Keratinocyte (primary cell): ENCODE measurements at places on chromosomes 13 and 19.

GRCh38 chr19:9934132-9934950, 2.0 kb downstream of the OLFM2 start:
- no peak for DNase-seq

GRCh38 chr13:80716610-80717081, 375.7 kb upstream of the SPRY2 start:
- DNase-seq = no peak

DNA sequence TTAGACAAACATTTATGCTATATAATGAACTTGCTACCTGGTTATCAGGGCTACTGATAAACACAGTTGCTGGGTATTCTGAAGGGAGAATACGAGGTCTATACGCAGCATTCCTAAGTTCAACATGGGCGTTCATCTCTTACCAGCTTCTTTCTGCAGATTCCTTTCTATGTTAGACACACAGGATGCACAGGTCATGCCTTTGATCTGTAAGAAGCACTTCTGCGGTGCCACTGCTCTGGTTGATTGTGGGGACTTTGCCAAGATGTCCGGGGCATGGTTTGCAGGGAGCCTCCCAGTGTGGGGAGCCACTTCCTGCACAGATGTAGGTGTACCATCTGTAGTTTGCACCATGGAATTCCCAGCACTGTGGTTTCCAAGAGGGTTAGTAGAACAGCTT, 40.9 kb downstream of the ATP7B start:
- no peak for DNase-seq

GRCh38 chr19:50669302-50670101, 20.3 kb downstream of the C19orf81 start:
- no peak for DNase-seq

- no peak for DNase-seq
Measured at GRCh38 chr19:18741124-18742121, 49.7 kb downstream of the COMP start.

DNA sequence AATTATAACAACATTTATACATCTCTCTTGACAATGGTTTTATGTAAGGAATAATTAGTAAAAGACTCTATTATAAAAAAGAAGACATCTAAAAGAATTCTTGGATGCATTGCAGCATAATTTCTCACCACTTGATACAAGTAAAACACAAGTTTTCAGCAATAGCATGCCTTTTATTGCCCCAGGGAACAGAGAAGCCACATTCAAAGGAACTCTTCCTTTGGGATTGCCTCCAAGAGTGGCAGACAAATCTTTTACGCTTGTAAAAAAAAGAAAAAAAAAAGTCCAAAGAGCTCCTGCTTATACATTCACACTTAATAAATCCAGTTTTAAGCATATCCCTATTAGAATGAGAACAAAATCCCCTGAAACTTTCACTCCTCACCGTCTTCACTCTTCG, 2357.8 kb upstream of the PCDH20 start:
- no peak for DNase-seq

GRCh38 chr19:44694184-44694579, 4.8 kb upstream of the CEACAM16 start:
- DNase-seq = no peak

- no peak for DNase-seq
Measured at GRCh38 chr13:110790371-110790770, 76.9 kb downstream of the ING1 start.

DNA sequence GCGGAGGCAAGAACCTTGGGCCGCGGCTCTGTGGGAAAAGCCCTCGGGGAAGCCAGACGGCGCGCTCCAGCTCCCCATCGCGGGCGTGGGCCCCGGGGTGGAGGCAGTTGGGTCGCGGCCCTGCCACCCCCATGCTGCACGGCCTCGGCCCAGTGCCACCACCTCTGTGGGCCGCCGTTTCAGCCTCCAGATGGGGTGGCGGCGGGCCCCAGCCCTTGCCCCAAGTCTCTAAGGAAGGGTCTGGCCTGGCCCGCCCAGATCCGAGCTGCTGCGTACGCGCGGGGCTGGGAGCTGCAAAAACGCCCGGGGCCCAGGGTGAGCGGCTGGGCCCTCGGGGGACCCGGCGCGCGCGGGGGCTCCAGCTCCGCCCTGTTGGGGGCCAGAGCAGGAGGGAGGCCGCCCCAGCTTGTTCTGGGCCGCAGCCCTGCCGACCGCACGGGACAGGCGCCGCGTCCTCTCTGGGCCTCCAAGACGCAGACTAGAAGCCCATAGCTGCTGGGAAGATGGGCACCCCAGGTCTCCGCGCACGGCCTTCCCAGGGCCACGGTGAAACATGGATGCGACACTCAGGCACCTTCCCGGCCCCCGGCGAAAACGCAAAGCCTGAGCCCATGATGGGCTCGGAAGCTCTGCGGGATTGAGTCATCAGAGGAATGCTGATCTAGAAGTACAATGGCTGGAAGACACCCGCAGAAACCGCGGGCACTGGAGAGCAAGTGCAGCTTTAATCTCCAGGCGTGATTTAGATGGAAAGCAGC, 110.1 kb downstream of the KCTD15 start:
- peak; percentile 7 for DNase-seq

DNA sequence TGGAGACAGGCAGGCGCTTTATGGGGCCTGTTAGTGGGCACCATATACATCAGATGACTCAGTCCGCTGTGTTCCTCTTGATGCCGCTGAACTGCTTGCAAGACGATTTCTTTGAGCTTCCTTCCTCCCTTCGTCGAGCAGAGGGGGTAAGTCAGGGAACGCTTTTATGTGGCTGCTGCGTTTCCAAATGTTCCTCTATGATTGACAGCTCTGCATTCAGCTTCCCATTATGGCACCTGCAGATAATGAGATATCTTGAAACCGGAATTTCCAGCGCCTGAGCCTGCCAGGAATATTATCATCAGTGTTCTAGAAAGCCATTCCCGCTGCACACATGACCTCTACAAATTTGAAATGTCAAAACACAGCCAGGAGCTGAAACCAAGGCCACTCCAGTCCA, 257.0 kb downstream of the TSHZ3 start:
- DNase-seq = no peak

- no peak for DNase-seq
Measured at GRCh38 chr13:94704377-94705080, 7.8 kb downstream of the SOX21 start.

DNA sequence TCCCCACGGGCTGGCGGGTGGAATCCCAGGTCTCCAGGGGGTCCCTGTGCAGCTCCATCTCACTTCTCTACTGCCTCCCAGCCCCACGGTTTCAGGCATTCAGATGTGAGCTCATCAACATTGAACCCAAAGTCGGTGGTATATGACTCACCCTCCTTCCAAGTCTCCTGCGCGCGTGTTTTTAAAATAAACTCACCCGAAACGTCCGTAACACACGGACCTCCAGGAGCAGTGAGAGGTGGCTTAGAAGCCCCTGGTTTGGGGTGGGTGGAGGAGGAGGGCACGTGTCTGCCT, 14.0 kb upstream of the CRTC1 start:
- DNase-seq = no peak

- DNase-seq = no peak
Measured at GRCh38 chr13:95039415-95039814, 261.8 kb downstream of the ABCC4 start.

- peak; percentile 79 for DNase-seq
Measured at GRCh38 chr19:3343619-3344502, 22.5 kb upstream of the NFIC start.

DNA sequence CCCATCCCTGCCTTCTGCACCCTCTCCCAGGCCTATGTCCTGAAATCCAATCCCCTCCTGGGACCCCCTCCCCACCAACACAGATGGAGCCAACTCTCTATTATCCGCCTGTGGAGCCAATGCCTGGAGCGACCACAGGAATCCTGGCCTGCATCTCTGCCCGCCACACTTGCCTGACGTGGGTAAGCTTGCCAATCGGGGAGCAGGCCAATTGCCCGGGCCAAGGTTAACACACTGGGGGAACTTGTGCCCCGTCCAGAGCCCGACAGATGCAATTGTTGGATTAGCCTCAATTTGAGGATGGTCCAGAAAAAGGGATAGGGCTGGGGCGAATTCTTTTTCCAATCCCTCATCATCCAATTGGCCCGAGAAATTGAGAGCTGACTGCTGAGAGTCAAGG, 5.9 kb downstream of the WIZ start:
- DNase-seq = no peak

GRCh38 chr19:57436417-57436816, 1.3 kb downstream of the ZNF749 start:
- DNase-seq = no peak

DNA sequence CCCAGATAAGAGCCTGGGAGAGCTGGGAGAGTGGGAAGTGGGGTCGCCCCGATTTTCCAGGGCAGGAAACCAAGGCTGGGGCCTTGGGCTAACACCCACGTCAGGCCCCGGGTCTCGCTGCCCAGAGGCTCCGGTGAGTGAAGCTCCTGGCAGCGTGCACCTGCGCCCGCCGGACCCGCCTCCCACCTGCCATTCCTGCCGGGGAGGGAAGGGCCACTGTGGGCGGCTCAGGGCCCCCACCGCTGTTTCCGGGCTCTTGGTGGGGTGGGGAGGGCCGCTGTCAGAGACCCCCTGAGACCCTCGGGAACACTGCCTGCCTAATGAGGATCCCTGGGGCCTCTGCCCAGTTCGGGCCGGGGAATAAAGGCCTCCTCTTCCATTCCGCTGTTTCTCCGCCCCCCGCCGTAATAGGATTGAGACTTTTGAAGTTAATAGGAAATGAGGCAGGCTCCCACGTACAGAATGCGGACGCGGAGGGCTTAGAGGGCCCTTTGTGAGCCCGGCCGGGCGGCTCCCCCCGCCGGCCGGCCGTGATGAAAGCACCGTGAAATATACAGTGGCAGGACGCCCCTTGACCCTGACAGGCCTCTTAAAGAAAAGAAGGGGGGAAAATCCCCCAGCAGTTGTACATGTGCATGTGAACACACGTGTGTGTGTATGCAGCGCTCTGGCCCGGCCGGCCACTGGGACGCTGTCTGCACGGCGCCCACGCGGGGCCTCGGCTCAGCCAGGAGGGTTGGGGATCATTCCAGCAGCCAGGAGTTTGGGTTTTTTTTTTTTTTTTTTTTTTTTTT, 33.2 kb downstream of the EFNA2 start:
- no peak for DNase-seq

DNA sequence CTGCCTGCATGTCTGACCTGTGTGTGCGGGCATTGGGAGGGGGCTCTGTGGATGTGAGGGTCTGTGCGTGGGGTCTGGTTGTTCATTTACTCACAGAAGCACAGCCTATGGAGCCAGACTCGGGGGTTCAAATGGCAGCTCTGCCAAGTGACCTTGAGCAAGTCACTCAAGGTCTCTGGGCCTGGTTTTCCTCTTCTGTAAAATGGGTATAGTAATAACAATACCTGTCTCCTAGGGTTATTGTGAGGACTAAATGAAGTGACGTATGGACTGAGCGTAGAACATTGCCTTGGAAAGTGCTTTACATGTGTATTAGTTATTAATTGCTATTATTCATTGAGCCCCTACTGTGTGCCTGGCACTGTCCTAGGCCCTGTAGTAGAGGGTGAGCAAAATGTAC, 24.4 kb downstream of the CKM start:
- no peak for DNase-seq

- no peak for DNase-seq
Measured at GRCh38 chr13:50243931-50244330, 228.7 kb downstream of the KCNRG start.

DNA sequence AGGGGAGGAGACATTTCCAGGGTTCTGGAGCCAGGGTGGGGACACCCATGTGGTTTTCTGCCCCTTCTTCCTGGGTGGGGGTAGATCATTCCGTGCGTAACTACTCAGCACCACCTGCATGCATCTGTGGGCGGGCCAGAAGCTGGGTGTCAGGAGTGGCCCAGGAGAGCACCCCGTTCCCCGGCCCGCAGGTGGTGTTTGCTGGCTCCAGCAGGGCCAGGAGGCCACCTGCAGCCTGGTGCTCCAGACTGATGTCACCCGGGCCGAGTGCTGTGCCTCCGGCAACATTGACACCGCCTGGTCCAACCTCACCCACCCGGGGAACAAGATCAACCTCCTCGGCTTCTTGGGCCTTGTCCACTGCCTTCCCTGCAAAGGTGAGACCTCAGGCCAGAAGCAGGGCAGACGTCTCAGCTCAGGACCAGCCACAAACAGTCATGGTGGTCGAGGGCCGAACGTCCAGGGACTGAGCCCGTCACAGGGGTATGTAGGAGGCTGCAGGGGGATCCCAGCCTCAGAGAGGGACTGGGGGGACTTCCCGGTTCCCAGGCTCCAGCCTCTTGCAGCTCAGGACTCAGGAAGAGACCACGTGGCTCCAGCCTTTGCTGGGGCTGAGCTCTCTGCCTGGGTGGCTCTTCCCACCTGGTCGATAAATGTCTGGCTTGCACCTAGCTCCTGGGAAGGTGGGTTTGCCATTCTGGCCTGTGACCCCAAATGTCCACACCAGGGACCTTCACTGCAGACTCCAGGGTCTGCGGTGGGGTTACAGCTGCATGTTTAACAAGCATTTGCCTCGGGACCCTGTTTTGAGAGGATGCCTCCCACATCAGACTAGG, 1.6 kb downstream of the FSTL3 start:
- no peak for DNase-seq

- no peak for DNase-seq
Measured at GRCh38 chr19:11169896-11170678, 14.5 kb upstream of the SPC24 start.

- DNase-seq = no peak
Measured at GRCh38 chr13:42709276-42709675, 72.1 kb upstream of the FAM216B start.

DNA sequence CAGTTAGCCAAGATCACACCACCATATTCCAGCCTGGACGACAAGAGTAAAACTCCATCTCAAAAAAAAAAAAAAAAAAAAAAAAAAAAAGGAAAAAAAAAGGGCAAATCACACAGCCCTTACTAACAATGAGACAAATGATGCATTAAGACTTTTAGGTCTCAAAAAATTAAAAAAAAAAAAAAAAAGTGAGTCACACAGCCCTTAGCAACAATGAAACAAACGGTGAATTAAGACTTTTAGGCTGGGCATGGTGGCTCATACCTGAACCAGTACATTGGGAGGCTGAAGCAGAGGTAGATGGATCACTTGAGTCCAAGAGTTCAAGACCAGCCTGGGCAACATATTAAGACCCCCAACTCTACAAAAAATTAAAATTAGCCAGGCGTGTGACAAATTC, 32.4 kb upstream of the EIF3G start:
- DNase-seq = no peak

DNA sequence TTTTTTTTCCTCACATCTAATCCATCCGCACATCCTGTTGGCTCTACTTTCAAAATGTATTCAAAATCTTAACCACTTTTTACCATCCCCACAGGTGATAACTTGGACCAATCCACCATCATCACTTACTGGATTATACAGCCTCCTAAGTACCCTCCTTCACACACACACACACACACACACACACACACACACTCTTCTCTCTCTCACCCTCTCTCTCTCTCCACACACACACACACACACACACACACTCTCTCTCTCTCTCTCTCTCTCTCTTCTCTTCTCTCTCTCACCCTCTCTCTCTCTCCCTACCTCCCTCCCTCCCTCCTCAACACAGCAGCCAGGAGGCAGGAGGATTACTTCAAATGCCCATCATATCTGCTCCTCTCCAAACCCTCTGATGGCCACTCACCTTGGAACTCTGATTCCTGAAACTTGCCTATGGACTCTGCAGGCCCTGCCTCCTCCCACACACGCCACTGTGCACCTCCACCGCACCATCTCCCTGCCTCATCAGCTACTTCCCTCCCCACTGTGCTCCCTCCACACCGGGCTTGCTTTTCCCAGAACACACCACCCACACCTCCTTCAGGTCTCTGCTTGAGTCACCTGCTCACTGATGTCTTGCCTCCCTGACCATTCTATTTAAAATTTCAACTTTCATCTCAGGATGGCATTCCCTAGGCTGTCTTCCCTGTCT, 39.7 kb downstream of the RCBTB2 start:
- no peak for DNase-seq
